ENCODE measurements at places on chromosomes 7 and 10.

DNA sequence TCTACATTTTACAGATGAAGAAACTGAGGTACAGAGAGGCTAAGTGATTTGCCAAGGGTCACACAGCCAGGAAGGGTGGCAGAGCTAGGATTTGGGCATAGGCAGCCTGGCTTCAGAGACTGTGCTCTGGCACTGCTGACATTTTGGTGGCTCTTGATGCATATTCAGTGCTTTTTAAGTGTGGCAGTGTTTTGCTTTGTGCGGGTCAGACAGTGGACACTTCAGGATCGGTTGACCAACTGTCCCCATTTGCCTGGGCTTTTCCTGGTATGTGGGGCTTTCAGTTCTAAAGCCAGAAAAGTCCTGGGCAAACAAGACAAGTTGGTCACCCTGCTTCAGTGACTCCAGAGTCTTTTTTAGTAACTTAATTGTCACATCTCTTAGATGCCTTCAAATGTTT, 35.0 kb downstream of the SUFU start:
- no peak for DNase-seq

- DNase-seq: no peak
Measured at GRCh38 chr7:101553018-101553770, 75.9 kb downstream of the MYL10 start.

GRCh38 chr7:152196391-152196790, 170.9 kb downstream of the GALNT11 start:
- no peak for DNase-seq

DNA sequence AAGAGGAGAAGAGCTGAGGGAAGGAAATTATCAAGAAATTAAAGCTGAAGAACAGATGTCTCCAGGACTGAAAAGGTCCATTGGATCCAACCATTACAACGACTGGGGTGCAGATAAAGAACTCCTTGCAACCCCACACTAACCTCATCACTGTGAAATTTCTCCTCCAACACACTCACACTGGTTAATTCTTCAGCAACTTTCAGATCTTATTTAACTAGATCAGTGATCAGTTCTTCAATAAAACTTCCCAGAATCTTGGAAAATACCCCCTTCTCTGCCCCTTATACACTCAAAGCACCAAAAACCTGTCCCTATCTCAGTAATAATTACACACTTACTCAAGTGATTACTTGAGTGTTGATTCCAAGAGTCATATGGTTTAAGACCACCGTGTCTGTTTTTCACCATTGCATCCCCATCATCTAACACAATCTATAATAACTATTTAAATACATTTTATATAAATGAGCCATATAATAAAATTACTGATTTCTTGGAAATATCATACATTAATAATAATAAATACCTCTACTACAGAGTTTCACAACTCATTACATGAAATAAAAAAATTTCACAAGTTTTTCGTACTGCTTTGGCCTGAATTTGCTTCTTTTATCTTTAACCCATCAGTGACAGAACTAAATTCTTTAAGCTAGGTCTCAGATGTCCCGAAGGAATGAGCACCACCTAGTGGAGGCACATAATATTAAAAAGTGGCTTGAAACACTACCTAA, 123.7 kb downstream of the MPP7 start:
- DNase-seq: peak; percentile 1

DNA sequence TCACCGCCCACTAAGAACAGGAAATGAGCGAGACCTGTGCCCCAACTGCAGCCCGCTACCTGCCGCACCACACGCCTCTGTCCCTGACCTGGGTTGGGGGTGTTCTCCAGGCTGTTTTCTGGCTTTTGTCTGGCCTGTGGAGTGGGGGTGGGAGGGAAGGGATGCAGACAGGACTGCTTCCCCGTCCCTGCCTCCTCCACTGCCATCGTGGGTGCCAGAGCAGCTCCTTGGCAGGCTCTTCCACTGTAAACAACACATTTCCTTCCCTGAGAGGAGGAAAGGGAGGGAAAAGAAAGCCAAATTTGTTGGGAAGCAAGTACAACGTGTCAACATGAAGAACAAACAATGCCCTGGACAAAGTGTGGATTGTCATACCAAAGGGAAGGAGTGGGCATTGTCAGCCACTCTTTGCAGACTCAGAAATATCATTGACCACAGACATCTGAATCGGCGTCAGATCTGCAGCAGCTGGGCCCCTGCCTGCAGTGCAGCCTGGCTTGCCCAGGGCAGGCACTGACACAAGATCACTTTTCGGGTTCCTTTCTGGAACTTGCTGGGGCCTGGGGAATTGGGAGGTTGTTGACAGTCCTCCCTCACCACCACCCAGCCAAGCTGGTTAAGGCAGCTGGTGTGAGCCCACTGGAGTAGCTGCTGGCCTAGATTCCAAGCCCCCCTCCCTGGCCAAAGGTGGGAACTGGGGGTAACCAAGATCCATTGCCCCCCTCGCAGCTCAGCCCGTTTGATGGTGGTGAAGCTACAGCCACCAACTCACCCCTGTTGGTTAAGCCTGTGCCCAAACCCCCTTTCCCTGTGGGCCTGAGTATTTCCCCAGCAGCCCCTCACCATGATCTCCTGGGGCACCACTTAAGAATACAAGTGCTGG, 22.6 kb upstream of the TRIM8 start:
- no peak for DNase-seq

DNA sequence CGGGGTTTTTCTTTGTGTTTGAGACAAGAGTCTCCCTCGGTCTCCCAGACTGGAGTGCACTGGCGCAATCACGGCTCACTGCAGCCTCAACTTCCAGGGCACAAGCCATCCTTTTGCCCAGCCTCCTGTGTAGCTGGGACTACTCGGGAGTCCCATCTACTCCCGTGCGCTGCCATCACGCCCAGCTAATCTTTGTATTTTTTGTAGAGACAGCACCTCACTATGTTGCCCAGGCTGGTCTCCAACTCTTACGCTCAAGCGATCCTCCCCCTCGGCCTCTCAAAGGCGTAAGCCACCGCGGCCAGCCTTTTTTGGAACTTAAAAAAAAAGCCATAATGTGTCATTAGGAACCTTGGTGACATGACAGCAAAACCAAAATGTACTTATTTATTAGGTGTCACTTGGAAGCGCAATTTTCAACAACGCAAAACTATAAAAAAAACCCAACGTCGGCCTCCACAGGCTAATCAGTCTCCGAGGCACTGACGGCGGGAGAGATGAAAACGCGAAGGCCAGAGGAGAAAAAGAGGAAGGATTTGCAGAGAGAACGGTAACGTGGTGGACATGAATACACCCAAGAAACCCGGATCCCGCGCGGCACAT, 911 bp upstream of the HNRNPH3 start:
- peak; percentile 8 for DNase-seq

- DNase-seq: no peak
Measured at GRCh38 chr7:515628-516027, 4.0 kb downstream of the PDGFA start.

GRCh38 chr7:83015916-83016315, 146.8 kb downstream of the PCLO start:
- DNase-seq: no peak

DNA sequence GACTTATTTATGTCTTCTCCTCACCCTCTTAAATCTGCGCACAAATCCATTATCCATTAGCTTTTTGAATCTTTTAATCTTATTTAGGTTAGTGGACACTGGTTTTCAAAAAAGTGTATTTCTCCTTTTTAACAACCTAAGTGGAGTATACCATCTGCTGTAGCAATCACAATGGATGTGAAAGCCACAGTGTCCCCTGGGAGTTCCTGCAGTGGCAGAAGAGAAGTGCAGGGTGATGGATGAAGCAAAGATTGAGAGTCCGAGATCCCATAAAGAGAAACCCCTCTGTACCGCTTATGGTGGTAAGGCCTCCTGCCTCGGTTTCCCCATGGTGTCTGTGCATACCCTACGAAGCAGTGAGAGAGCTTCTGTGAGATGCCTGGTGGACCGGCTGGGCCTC, 236.4 kb downstream of the COBL start:
- DNase-seq: no peak

DNA sequence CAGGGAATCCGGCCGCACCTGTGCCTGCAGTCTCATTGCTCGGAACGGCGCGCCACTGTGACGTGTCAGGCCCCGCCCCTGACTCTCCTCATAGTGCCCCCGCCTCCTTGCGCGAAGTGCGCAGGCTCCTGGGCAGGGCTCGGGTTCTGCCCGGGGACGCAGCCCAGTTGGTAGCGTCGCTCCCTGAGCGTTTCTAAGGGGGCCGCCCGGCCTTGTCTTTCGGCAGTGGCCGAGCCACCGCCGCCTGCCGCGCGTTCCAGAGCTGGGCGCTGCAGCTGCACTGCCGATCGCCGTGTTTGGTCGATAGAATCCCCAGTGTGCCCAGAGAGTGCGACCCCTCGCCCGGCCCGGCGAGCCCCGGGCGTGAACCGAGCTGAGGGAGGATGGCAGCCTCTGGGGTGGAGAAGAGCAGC, at the start of gene KLHL7:
Gene KLHL7 (plus strand): TSS at position 142 of the 413 bp plus-strand sequence. CDS start 242 bp downstream, at position 384.
- DNase-seq: peak; percentile 86

GRCh38 chr10:76868098-76868977, 769.3 kb downstream of the KCNMA1 start:
- DNase-seq: no peak

DNA sequence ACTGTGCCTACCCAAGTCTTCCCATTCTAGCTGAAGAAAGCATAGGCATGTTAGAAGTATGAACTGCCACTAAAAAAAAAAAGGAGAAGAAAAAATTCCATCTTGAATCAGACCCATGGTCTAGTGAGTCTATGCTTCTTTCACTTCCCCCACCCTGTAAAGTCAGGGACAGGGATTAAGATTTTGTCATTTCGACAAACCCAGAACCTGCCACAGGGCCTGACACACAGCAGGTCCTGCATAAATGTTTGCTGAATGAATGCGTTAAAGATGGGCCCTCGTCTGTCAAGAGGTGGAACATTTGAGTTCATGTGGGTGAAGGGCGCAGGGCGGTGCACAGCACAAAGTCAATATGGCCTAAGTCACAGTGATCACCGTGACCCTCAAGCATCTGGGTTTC, 4.9 kb downstream of the HIPK2 start:
- DNase-seq: no peak

- no peak for DNase-seq
Measured at GRCh38 chr10:12195281-12195602, 449 bp downstream of the NUDT5 start.

DNA sequence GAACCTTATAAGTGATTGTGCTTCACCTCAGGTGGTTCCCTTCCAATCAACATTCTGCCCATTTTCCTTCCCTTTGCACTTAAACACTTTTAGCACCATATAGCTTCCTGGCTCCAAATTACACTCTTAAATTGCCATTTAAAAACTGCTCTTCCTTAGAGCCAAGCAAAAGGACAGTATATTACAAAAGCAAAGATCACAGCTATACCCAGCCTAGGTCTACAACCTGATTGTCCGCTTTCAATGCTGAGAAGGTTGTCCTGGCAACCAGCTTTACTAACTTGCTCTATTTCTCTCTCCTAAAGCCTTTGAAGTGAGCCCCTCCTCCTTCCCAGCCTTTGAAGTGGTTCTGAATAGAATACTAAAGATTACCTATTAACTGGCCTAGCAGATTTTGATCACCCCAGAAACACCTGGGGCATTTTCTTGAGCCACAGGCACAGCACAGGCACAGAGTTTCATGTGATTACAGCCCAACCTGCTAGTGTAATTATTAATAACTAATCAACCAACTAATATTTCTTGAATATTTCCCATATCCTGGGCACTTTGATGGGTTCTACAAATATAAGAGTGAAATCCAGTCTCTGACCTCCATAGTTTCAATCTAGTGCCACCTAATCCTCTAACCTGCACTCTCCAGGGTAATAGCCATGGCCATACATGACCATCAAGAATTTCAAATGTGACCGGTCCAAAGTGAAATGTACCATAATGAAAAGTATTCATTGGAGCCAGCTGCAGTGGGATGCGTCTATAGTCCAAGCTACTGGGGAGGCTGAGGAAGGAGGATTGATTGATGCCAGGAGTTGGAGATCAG, 63.6 kb upstream of the TRIM24 start:
- no peak for DNase-seq

DNA sequence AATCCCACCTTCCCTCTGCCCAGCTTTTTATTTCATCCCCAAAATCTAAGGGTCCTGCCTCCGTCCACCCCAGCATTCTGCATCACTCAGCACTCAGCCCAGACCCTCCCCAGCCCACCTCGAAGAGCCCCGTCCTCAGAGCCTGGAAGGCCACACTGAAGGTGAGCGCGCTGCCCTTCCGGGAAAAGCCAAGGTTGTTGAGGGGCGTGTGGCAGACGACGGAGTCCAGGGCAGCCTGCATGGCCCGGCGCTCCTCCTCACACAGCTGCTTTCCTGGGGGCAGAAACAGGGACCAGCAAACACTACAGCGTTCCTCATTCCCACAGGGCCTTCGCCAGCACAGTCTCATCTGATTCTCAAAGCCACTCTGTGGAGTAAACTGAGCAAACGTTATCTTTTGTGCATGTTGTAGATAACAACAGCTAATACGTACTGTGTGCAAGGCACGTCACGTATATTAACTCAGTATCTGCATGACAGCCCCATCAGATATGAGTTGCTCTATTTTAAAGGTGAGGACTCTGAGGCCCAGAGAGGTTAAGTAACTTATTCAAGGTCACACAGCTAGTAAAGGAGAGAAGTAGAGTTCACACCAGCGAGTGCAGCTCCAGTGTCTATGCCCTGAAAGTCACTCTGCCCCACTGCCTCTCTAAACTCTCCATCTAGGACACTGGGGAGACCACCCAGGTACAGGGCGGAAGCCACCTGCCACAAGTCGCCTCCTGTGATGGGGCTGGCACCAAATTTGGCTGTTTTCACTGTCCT, 2.8 kb downstream of the TRAPPC14 start:
- DNase-seq: no peak

- no peak for DNase-seq
Measured at GRCh38 chr7:44891791-44892190, 6.5 kb upstream of the PURB start.

- DNase-seq: no peak
Measured at GRCh38 chr7:105996860-105997737, 34.0 kb downstream of the CDHR3 start.

- DNase-seq: no peak
Measured at GRCh38 chr7:84502239-84502638, 307.6 kb upstream of the SEMA3A start.

DNA sequence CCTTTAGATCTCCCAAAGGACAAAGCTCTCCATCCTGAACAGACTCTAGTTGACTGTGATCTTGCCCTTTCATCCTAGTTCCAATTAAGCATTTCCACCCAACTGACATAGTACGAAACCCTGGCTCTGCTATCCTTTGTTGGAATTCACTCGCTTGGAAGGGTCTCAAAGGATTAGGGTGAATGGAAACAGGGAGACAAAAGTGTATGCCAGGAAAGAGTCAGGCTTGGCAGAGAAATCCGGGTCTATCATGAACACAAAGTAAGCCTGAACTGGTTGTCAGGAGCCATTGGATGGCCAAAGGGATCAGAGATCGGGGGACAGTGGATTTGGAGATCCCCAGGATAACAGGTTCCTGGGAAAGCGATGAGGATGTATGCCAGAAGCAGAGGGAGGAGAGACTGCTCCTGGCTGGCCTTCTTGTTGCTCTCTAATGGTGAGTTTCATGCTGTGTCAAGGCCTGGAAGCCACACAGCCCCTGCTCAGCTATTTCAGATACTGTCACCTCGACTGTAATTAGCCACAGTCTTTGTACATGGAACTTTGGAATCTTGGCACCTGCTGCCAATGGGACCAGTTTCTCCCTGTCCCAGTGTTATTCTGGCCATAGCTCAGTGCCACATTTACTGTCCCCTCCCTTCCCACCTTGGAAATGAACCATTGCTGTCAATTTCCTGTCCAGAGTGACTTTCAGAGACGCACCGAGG, 1168.7 kb upstream of the AUTS2 start:
- no peak for DNase-seq

- no peak for DNase-seq
Measured at GRCh38 chr10:106502641-106503040, 661.9 kb downstream of the SORCS1 start.
